ENCODE measurements at places on chromosomes 1 and 21. TPM values are rescaled to one million over a fixed set of nuclear protein-coding genes. Genes with fewer than 3 reads are reported as not detected.

OR2T2 gene
- not detected for total RNA-seq

DNA sequence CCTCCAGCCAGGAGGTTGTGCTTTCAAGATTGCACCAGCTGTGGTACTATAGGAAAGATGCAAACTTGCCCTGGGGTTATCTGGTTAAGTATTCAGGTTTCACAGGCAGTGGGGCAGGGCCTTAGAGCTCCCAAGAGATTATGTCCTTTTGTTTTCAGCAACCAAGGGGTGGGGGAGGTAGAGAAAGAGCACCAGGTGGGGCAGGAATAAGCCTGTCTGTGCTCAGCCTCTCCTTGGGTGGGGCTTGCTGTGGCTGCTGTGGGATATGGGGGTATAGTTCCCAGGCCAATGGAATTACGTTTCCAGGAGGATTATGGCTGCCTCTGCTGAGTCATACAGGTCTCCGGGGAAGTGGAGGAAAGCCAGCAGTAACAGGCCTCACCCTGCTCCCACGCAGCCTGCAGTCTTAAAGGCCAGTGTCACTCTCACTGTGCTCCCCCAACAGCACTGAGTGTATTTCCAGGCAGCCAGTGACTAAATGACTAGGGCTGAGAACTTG lies 508.6 kb downstream of the RWDD3 start:
- DNase-seq, result peak; percentile 44

GBP6 gene
- total RNA-seq, result 1.5 TPM

FHAD1 gene
- not detected for total RNA-seq

DNA sequence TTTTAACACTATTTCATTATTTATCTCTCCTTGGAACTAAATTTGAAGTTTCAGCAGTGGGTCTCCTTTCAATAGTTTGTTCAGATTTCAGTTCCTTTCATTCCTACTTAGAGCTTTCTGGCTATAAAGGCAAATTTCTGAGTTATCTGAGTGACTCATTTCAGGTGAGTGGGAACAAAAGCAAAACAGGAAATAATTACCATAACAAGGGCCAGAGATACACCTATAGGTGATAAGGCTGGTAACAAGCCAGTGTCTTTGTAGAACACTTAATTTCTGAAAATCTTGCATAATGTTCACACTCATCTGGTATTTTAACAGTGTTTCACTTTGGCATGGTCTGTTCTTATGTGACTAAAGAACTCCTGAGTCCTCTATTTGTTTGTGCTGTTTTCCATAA lies 64.5 kb upstream of the PRRC2C start:
- no peak for DNase-seq

- peak; percentile 23 for DNase-seq
Observed at GRCh38 chr1:85048296-85049064, at the start of gene MCOLN3. TSS of gene MCOLN3 (minus strand) at chr1:85048500. CDS start at chr1:85045360, 3,140 bp downstream.

- no peak for DNase-seq
Observed at GRCh38 chr1:18530587-18531502, 50.1 kb downstream of the KLHDC7A start.

DNA sequence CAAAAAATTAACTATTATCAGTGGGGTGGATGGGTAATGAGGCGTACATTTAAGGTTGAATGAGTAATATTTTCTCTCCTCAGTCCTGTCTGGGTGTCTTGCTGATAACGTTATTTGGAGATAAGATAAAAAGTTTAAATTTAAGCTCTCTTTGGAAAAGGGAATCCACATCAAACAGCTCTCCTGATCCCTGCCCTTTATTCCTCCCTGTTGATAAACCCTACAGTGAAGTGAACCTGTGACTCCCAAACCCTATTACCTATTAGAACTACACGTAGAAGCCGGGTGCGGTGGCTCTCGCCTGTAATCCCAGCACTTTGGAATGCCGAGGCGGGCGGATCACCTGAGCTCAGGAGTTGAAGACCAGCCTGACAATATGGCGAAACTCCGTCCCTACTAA lies 9.9 kb upstream of the GPR161 start:
- DNase-seq, result no peak

GRCh38 chr1:85118751-85119150 lies 70.5 kb upstream of the MCOLN3 start:
- DNase-seq, result no peak

ERG gene
- 5.3 TPM for total RNA-seq

LENEP gene
- total RNA-seq, result not detected

- DNase-seq, result no peak
Observed at GRCh38 chr1:9875636-9876000, 34.5 kb downstream of the CTNNBIP1 start.

DNA sequence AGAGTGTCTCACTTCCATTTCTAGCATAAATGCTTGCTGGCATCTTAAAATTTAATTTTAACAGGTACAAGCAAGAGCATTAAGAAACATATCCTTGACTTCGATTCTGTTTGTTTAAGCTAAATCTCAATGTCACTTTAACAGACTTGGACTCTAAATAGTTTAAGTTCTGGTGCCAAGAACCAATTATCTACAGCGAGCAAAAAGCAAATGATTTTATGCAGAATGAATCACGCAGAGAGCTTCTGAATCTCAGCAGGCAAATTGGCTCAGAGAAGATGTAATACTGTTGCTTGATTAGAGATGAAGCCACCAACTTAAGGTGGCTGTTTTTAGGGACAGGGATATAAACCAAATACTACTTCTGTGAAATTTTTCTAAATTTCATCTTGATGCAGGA lies 117.0 kb upstream of the PLD5 start:
- DNase-seq, result no peak

LRRC71 gene
- total RNA-seq, result not detected

GRCh38 chr21:20108976-20109540 lies 889.2 kb upstream of the NCAM2 start:
- no peak for DNase-seq

- DNase-seq, result no peak
Observed at GRCh38 chr21:44765231-44766013, 36.2 kb downstream of the UBE2G2 start.

- no peak for DNase-seq
Observed at GRCh38 chr1:64356636-64357256, 113.2 kb upstream of the CACHD1 start.

DNA sequence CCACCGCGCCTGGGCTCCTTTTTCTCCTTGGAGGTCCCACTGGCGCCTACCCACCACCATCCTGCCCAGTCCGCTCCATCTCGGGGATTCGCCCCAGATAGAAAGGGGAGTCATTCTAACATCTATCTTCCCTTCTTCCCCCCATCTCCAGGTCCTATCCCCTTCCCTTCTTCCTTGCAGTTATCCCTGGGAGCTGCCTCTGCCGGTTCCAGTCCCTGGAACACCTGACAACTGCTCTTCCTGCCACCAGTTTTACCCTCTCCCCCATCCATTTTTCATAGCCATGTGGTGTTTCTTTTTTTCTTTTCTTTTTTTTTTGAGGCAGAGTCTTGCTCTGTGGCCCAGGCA lies 12.0 kb upstream of the COL16A1 start:
- DNase-seq, result no peak

GRCh38 chr1:114152089-114152507 lies 1.6 kb downstream of the SYT6 start:
- no peak for DNase-seq

TTC22 gene
- total RNA-seq, result 49.1 TPM

CDC7 gene
- total RNA-seq, result 1.1 TPM
